ENCODE measurements at places on chromosomes 2 and 18.

GRCh38 chr2:240795916-240796510 lies 24.0 kb downstream of the KIF1A start:
- DNase-seq: no peak

- DNase-seq: no peak
Observed at GRCh38 chr2:98764499-98764898, 33.6 kb upstream of the MGAT4A start.

DNA sequence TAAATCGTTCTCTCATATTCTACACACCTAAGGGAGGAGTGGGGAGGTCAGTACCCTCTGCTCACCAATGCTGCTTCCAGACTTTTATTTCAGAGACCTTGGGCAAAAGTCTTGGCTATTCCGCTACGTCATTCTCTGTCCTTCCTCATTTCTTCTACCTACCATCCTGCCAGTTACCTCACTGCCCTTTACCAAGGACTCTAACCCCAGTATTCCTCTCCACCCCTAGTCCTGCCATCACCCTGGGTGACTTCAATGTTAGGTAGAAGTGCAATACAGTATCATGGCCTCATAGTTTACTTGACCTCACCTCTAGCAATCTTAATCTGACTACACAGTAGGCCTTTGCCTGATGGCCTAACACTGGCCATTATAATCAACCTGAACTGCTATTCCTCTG lies 27.8 kb downstream of the RTN4 start:
- no peak for DNase-seq

GRCh38 chr18:29041976-29042375 lies 865.0 kb upstream of the CDH2 start:
- DNase-seq: no peak

GRCh38 chr2:165794536-165794928 lies 485 bp upstream of the GALNT3 start:
- no peak for DNase-seq

DNA sequence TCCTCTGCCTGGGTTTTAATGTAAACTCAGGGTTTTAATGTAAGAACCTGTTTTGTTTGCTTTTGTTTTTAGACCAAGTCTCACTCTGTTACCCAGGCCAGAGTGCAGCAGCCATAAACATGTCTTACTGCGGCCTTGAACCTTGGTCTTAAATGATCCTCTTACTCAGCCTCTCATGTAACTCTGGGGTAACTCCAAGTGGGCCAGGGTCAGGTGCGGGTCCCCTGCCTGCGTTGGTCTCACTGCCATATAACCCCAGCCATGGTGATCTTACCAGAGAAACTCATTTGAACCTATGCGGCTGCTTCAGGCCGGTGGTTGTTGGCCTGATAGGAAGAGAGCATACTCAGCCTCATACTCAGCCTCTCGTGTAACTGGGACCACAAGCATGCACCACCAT lies 89.3 kb downstream of the AGAP1 start:
- DNase-seq: no peak

GRCh38 chr18:55269622-55270021 lies 310.4 kb upstream of the CCDC68 start:
- no peak for DNase-seq

GRCh38 chr2:134416637-134417036 lies 162.8 kb downstream of the MGAT5 start:
- no peak for DNase-seq

GRCh38 chr18:79819968-79820351 lies 22.2 kb downstream of the KCNG2 start:
- DNase-seq: no peak

DNA sequence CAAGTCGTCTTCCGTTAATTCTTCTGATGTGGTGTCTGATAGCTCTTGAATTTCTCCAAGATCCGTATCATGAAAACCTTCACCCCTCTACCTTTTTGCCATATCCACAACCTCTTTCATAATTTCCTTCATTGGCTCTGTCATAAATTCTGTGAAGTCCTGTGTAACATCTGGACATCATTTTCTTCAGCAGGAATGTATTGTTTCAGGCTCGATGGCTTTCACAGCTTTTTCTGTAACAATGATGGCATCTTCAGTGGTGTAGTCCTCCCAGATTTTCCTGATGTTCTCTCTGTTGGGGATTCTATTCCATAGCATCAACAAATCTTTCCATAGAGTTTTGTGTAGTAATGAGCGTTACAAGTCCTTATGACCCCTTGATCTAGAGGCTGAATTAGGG lies 114.2 kb upstream of the EML6 start:
- DNase-seq: no peak

DNA sequence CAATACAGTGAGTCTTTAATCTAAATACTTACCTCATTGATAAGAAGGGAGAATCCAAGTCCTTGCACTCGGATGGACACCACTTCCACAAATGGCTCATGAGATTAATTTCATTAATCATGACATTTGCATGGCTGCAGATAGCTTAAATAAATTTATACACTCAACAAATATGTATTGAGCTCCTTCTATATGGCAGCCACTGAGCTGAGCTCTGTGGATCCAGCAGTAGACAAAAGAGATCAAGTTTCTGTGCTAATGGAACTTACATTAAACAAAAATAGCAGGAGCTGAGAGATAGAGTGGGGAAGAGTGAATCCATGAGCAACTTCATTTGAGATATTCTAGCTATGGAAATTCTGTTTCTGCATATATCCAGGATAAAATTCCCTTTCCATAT lies 44.4 kb downstream of the RAB27B start:
- no peak for DNase-seq

GRCh38 chr2:64296140-64296480 lies 151.9 kb upstream of the PELI1 start:
- DNase-seq: no peak

- no peak for DNase-seq
Observed at GRCh38 chr2:72077702-72078169, 69.9 kb downstream of the CYP26B1 start.

DNA sequence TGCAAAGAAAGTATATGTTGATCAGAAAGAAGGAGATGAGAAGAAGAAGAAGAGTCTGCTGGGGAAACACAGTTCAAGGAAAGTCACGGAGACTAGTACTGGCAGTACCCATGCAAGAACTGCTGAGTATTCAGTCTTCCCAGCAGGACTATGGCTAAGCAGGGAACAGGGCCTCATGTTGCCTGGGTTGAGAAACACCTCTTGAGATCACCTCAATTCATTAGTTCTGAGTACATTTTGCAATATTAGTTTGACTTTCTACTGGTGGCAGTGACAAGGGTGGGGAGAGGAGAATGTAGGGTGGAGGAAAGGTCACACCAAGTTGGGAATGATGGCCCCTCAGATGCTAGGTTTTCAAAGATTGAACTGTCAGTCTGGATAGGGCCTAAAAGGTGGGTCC lies 50.5 kb downstream of the MRPL33 start:
- no peak for DNase-seq

DNA sequence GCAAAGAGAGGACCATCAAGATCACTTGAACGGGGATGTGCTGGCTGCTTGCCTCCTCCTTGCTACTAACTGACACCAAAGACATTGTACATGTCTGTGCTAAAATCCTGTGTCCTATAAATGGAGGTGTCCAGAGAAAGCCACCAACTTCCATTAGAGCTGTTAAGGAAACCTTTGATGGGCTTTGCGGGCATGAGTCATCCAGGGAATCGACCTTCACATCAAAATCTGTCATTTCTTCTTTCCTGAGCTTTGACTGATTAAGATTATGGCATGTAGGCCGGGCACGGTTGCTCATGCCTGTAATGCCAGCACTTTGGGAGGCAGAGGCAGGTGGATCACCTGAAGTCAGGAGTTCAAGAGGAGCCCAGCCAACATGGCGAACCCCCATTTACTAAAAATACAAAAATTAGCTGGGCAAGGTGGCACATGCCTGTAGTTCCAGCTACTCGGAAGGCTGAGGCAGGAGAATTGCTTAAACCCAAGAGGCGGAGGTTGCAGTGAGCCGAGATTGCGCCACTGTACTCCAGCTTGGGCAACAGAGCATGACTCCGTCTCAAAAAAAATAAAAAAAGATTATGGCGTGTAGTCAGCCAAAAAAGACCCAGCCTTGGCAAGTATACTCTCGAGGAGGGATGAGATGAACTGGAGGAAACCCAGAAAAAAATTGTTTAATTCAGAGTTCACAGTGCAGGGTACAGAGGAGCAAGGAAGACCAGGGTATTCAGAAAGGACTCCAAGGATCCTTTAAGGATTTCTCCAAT lies 115.8 kb downstream of the CABLES1 start:
- no peak for DNase-seq

DNA sequence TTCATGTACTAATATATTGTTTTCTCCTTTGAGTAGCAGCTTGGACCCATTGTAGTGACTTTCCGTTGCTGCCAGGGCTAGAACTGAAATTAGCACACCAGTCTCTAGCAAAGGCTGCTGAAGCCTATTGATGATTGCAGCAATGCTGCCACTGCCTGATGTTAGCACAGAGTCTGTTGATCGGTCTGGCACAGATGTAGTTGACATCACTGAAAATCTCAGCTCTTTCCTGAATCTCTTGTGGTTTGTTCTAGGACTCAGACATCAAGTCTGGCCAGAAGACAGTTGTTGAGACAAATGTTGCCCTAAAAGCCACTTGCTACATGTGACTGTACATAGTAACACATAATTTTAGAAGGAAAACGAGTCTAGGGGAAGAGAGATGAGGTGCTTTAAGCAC lies 47.2 kb downstream of the VAPA start:
- DNase-seq: no peak

DNA sequence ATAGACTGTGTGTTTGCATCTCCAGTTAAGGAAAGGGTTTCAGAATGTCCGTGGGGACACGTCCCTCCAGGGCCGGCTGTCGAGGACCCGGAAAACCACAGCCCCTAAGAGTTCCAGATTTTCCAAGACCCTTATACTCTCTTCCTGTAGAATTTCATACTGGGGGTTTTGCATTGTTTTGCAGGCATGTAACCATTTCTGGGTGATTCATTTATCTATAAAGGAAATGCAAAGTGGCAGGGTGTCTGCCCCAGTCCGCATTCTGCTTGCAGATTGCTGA lies 8.5 kb downstream of the SP9 start:
- no peak for DNase-seq

- no peak for DNase-seq
Observed at GRCh38 chr18:8695932-8696517, 9.3 kb upstream of the MTCL1 start.
